ENCODE measurements at places on chromosomes 12 and 14.

- DNase-seq, result no peak
Observed at GRCh38 chr12:103354403-103354802, 141.4 kb downstream of the C12orf42 start.

- DNase-seq, result no peak
Observed at GRCh38 chr12:42574851-42575266, 14.7 kb downstream of the PRICKLE1 start.

GRCh38 chr14:103869406-103870143, 22.2 kb upstream of the PPP1R13B start:
- no peak for DNase-seq

DNA sequence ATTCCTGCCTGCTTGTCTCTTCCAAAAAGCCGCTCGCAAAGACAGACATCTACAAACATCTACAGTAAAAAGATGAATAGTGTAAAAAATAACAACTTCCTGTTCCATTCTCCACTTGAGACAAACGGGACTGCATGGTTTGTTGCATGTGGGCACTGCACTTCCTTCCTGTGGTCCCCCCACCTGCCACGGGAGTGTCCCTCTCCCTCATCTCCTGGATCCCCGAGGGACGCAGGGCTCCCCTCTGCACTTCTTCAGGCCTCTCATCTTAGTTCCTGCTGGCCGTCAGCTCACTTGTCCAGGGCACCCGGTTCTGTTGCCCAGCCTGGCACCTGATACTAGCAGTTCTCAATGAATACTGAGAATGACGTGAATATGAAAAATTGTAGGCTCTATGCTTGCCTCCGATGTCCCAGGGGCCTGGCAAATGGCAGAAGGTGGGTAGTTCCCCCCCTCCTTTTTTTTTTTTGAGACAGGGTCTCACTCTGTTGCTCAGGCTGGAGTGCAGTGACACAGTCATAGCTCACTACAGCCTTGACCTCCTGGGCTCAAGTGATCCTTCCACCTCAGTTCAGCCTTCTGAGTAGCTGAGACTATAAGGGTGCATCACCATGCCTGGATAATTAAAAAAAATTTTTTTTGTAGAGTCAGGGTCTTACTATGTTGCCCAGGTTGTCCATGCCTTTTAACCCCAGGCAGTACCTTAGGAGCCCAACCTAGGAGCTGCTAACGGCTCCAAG, 3.5 kb upstream of the KLC1 start:
- no peak for DNase-seq

GRCh38 chr12:17015501-17015900, 409.5 kb upstream of the LMO3 start:
- no peak for DNase-seq

- DNase-seq, result no peak
Observed at GRCh38 chr12:45418520-45418919, 202.6 kb downstream of the ANO6 start.

Data from Kasumi-1 (cell line).